ENCODE measurements at places on chromosomes 5 and 9.

DNA sequence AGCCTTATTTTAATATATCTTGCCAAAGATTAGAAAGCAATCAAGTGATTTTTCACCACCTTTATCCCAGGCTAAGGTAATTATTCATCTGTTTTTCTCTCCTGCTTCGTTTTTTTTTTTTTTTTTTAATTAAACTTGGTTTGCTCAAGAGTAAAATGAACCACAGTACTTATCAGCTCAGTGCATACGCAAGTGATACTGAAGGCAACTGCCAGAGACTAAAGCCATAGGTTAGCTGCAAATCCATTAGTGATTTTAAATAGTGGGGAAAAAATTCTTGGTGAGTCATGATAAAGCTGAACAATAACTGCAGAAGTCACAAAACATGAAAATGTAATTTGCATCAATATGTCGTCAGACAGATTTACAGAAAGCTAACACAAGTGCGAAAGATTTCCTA, 829.1 kb downstream of the PTPRD start:
- DNase-seq, result no peak

DNA sequence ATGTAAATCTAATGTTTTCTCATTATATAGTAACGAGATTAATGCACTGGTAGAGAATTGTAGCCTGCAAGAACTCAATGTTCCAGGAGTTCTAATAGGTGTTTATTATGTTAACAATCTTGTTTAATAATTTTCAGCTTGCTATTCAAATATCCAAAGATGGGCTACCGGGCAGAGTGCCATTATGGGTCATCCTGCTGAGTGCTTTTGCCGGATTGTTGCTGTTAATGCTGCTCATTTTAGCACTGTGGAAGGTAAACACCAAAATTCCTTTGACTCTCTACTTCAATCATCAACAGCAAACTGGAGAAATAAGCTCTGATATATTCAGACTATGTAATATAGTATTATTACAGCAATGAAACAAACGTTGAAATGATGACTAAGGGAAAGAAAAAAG, 41.9 kb upstream of the ITGA2 start:
- no peak for DNase-seq

DNA sequence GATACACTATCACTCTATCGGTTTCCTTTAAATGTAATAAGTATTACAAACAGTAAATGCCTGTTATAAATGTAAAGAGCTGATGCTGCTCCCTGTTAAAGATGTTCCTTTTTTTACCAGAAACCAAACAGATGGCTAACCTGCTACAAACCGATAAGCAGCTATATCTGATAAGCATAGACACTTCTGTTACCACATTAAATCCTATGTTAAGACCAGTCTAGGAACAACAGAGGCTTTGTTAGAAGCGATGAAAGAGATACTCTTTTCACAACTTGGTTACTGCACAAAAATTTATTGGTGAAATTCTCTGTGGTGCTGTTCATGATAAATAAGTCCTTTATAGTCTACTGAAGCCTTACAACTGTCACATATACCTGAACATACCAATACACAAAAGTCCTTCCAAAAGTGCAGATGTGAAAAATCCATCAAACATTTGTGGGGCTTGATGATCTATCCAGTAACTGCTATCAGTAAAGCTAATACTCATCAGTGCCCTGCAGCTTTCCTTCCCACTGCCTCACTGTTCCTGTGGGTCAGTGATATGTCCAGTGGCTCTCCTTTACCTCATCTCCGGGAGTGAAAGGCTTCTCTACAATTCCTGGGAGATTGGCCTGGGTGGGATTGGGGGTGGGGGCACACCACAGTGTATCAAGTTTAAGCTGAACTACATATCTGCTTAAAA, 25.8 kb upstream of the PRXL2C start:
- no peak for DNase-seq

DNA sequence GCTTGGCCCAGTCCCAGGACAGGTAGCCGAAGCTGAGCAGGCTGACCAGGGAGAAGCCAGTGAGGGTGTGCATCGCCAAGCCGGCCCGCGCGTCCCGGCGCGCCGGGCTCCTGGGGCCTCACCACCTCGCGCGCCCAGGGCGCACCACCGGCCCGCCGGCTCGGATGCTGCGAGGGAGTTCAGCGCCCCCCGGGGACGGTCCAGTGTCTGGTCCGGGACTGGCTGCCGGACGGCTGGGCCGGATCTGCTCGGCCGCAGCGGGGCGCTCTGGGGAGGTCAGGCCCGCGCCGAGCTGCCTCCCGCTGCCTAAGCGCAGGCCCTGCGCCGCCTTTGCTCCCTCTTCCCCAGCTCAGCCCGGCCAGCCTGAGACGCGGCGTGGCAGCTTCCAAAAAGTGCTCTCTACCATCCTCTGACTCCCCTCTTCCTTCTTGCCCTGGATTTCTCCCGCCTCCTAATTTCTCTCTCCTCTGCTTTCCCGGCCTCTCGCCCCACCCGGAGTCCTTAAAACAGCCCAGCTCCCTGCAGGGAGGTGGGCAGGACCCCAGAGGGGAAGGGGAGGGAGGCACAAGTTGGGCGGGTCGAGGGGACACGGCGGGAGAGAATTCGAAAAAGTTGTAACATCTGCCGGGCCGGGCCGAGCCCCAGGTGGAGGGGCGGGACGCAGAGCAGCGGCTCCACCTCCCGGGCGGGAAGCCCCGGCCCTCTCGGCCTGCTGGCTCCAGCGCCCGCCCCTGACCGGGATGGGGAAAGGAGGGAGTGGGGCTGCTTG, at the start of gene ARSI:
Gene ARSI (minus strand): TSS at position 605 of the 769 bp plus-strand sequence. CDS start 532 bp downstream, at position 73.
- DNase-seq, result no peak

GRCh38 chr5:124453221-124454051, 293.0 kb downstream of the ZNF608 start:
- DNase-seq, result no peak

DNA sequence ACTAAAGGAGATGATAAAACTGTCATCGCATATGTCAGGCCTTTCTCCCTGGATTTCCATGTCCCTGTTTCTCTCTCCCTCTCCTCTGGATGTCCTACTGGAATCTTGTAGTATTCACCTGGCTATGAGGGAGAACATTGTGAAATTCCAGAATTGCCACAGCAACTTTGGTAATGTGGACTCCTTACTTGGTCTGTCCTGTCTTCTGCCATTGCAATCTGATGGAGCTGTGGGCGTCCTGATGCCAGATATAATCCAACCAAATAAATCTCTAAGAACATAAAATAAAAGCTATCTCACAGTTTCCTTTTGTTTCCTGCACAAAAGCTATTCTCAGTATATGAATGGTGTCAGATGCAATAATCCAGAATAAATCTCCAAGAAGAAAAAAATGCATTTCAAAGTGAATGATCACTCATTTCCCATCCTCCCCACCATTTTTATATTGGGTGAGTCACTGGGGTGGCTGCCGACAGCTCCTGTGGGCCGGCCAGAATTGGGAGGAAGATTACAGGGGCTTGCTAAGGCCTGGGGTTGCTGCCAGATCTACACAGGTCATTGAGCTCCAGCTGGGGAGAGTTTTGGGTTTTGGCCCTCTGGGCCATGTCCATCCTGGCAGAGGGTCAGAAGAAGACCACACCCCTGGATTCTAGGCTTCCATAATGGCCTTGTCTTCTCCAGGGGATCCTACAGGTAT, 160.7 kb upstream of the PITX1 start:
- no peak for DNase-seq

DNA sequence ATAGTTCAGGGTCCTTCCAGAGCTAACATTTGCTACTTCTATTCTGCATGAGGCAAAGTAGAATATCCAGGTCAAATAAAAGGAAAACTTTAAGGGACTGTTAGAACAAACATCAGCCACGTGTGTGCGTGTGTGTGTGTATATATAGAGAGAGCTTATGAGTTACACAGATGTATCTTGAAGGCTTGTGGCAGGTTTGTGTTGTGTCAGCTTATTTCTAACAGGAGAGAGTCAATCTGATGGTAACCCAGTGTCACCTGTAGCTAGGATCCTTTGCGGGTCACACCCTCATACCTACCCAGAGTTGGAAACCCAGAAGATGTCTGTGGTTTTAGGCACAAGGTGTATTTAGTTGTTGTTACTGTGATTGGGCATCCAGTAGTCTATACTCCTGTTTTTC, 12.7 kb downstream of the POLR1E start:
- no peak for DNase-seq

- no peak for DNase-seq
Observed at GRCh38 chr5:163838738-163839137, 333.3 kb downstream of the MAT2B start.

GRCh38 chr9:81819155-81819554, 109.1 kb upstream of the SPATA31D4 start:
- DNase-seq, result no peak

DNA sequence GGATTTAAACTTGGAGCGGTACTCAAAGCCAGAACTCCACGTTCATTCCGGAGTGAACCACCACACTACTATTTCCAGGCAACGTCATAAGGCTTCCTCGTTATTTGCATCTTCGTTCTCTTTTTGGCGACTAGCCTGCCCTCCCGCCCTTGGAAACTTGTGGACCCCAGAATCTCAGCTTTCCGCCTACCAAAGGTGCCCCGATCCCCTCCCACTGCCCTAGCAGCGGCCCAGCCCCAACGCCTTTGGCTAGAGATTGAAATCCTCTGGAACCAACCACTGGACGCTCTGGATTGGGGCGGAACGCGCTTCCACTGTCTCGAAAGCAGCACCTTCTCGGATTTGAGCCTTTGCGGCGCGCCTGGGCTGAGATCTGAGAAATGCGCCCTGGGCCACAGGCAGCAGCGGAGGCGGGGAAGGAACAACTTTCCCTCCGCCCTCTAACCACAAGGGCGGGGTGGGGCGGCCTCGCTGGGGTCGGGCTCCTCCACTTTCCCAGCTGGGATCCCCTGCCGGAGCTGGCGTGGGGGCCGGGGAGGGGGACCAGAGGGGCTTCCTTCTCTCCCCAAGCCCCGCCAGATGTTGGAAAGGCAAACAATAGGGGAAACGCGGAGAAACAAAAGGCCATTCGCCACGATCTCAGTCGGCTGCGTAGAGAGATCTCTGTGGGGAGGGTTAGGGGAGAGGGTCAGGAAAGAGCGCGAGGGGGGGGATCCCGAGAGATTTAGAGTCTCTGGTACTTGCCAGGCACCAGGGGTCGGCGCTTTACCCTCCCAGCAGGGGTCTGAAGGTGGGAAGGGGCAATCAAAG, 1.3 kb downstream of the MOB3B start:
- peak; percentile 81 for DNase-seq

- DNase-seq, result no peak
Observed at GRCh38 chr5:72012906-72013305, 94.4 kb upstream of the MAP1B start.

DNA sequence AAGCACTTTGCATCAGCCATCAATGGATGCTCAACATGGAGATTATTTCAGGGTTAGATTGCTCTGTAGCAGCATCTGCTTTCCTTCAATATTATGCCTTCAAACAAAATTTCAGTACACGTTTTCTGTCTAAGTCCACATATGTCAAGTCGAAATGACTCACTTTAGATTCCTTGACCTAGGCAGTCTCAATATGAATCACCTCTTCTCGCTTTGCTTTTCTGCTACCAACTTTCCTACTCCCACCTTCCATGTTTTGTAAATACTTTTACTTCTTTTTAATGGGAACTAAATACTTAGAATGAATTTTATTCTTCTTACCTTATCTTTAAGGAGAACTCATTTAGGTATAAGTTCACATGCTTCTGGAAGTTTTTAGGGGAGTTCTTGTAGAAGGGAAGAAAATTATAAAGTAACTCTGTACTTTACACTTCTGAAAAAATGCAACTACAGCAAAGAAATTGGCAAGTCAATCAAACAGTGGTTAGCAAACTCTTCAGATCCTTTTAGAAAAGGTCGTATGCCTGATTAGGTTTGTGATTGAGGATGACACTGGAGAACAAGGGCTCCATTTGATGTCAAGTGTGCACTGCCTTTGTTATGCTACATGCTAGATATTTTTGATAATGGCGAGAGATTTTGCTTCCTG, 478.5 kb upstream of the SMARCA2 start:
- DNase-seq, result no peak

- no peak for DNase-seq
Observed at GRCh38 chr5:11126844-11127243, 365.8 kb upstream of the DAP start.

- no peak for DNase-seq
Observed at GRCh38 chr5:2174538-2174937, 291.8 kb upstream of the IRX4 start.

DNA sequence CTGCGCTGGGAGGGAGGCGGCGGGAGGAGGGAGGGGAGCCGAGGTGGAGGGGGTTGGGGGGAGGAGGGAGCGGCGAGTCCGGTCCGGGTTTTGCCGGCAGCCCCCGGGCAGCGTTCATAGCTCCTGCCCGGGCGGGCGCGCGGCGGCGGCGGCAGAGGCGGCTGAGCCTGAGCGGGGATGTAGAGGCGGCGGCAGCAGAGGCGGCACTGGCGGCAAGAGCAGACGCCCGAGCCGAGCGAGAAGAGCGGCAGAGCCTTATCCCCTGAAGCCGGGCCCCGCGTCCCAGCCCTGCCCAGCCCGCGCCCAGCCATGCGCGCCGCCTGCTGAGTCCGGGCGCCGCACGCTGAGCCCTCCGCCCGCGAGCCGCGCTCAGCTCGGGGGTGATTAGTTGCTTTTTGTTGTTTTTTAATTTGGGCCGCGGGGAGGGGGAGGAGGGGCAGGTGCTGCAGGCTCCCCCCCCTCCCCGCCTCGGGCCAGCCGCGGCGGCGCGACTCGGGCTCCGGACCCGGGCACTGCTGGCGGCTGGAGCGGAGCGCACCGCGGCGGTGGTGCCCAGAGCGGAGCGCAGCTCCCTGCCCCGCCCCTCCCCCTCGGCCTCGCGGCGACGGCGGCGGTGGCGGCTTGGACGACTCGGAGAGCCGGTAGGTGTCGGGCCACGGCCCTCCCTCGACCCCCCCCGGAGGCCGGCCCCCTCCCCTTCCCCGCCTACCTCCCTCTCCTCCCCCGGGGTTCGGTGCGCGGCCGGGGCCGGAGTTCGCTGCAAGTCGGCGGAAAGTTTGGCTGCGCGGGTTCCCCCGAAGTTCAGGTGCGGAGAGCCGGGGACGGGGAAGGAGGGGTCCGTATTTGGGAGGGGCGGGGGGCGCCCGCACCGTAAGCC, at the start of gene CXXC5:
Gene CXXC5 (plus strand): TSS at position 145 of the 877 bp plus-strand sequence. CDS start 32,175 bp downstream, outside the sequence.
- peak; percentile 89 for DNase-seq

DNA sequence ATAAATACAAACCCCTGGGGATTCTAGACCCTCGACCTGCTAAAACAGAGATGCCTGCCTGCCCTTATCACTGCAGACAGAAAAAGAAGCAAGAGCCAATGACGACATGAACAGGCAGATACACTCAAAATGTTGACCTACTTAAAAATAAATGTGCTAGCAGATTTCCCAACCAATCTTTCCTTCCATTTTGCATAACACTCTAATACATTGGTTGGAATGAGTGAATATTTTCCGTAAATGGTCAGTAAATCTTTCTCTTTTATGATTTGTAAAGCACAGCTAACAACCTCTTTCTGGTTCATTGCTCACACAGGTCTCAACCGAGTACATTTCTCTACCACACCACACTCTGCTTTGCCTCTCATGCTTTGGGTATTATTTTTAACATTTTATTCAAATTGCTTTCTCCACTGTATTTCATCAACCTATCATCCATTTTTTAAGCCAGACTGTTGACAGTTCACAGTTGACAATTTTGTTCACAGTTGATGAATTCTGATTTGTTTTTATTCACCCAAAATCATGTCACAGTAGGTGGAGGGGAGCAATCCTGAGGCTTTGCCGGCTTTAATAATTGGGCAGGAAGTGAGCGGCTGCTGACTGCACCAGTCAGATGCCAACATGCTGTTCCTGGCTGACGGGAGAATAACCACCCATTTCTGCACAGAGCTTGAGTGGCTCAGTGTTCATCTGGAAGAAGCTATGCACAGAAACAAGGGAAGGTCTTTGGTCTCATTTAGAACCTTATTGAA, 426.6 kb downstream of the SPOCK1 start:
- peak; percentile 25 for DNase-seq
